ENCODE measurements at places on chromosomes 1 and 21. TPM values are rescaled to one million over a fixed set of nuclear protein-coding genes. Genes with fewer than 3 reads are reported as not detected.

Gene KRTAP19-4
- not detected for total RNA-seq

Gene GJB3
- total RNA-seq = 0.57 TPM

DNA sequence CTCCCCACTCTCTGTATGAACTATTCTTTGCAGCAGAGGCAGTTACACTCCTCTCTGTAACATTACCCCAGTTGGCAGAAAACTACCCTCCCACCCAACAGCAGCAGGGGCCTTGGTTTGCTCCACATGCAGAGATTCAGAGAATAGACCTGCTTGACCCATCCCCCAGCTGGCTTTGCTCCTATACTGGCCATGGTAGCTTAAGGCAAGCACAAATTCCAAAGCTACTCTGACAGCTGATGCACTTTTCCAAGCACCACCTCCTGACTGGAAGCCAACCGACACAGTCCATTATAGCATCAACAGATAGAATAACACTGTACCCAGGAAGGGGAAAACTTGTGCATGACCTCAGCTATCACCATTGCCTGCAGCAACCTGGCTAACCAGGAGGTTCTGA lies 846.5 kb upstream of the NCAM2 start:
- DNase-seq = no peak

GRCh38 chr1:200005165-200005564 lies 22.3 kb upstream of the NR5A2 start:
- peak; percentile 42 for DNase-seq

Gene RGS5
- total RNA-seq = 7.0 TPM

- peak; percentile 16 for DNase-seq
These were observed 1.7 kb upstream of the RASAL2 start for GRCh38 chr1:178091986-178092745.

DNA sequence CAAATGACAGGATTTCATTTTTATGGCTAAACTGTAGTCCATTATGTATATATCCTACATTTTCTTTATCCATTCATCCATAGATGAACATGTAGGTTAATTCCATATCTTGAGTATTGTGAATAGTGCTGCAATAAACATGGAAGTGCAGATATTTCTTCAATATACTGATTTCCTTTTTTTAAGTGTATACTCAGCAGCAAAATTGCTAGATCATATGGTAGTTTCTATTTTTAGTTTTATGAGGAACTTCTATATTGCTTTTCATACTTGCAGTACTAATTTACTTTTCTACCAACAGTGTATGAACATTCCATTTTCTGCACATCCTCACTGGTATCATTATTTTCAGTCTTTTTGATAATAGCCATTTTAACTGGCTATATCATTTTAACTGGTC lies 30.1 kb downstream of the OR10J5 start:
- no peak for DNase-seq

DNA sequence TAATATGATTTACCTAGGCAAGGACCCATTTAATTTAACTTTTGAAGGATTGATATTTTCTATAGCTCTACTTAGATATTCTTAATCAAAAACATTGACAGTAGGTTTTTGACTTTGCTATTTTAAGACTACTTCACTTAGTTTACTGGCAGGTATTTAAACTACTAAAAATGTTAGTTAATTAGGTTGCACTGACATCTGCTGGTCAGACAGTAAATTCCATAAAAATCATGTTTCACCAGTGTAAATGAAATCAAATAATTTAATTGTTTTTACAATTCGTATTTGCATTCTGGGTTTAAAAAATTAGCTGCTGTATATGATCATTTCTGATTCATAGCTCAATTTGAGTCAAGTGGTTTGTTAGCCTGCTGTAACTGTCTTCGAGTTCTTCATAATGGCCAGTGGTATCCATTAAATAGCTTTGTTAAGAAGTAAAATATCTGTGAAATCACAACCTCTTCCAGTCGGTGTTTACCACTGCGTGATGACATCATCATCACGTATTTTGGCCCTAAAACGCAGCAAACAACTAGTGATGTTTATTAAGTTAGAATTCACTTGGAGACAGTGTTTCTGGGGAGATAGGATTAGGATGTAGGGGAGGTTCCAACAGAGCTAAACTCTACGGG lies 26.2 kb downstream of the EXTL2 start:
- peak; percentile 55 for DNase-seq

GRCh38 chr1:243557866-243558265 lies 292.2 kb downstream of the AKT3 start:
- DNase-seq = no peak

Gene VWA1
- total RNA-seq = 0.12 TPM

DNA sequence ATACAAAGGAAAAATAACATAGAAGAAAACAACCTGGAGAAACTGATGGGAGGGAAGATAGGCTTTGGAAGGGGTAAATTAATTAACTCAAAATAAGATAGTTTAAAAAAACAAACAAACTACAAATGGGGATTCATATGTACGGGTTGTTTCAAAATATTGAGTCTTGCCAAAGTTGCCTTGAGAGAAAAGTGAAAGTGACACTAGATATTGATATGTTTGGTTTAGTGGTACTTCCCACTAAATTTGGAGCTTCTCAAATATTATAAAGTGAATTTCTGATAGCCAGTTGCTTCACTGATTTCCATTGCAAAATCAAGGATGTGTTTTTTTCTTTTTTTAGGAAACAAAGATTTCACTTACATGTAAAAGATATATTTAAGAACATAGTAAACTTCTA lies 149.5 kb upstream of the RUNX1 start:
- DNase-seq = no peak

DNA sequence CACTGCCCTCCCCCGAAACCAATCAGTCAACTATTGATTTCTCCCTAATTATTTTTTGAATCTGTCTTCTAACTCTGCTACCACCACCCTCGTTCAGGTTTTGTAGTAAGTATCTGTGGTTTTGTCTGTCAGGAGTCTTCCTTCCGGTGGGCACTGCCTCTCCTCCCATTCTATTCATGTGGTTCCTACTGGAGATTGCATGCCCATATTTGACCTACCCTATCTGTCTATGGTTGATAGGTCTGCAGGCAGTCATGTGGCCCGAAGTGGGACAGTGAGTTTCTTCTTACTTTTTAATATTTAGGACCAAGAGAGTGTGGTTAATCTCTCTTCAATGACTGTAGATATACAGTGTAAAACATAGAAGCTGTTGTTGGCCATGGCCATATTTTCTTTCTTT lies 17.8 kb upstream of the MAST2 start:
- no peak for DNase-seq

Gene ORC1
- total RNA-seq = 20.2 TPM

Gene RUNX3
- total RNA-seq = 0.17 TPM

DNA sequence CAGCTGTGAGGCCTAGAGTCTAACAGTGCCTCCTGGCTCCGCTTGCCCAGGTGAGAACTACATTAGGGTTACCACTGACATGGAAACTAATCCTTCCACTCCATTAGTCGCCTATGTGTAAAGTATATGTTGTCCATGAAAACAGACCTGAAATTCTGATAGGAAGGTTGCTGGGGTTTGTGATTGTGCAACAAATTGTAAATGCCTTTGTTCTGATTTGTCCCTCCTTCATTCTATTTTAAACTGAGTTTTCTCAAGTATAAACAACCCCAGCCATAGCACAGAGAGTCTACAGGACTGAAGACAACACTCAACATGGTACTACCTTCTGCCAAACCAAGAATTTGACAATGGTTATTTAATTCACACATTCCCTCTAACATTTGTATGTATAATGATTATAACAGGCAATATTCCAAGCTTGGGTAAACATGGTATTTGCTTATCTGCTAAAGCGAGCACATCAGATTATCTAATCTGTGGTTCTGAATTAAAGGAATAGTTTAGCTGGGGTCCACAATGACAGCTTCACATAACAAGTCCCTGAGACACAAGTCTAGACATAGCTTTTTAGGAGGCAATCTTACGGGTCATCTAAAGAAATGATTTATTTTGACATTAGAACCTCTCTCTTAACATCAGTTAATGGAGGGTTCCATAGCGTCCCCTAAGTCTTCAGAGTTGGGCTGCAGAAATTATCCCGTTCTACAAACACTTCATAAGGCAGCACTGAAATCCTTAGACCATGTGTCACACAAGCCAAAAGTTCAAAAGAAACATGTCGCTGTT lies 633.0 kb downstream of the SMYD3 start:
- DNase-seq = peak; percentile 29

Gene PYHIN1
- total RNA-seq = not detected

- no peak for DNase-seq
These were observed 142.9 kb upstream of the COL6A1 start for GRCh38 chr21:45838634-45839033.

DNA sequence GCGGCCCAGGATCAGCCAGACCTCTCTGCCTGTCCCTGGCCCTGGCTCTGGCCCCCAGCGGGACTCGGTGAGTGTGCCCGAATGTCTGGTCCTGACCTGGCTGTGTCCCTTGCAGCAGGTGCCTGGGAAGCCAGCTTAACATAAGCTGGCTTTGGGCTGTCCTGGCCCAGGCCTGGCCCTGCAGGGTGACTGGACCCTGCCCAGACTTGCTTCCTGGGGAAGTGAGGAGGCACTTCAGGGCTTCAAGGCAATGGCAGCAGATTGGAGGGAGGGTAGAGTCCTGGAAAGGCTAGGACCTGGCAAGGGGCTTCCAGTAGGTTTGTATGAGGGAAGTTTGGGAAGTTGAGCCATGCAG lies 16.4 kb downstream of the RPS6KA1 start:
- no peak for DNase-seq

GRCh38 chr1:159591981-159592380 lies 4.4 kb downstream of the APCS start:
- peak; percentile 51 for DNase-seq

- DNase-seq = no peak
These were observed 7.8 kb downstream of the UBIAD1 start for GRCh38 chr1:11280719-11281376.

Gene CTH
- 3.7 TPM for total RNA-seq

DNA sequence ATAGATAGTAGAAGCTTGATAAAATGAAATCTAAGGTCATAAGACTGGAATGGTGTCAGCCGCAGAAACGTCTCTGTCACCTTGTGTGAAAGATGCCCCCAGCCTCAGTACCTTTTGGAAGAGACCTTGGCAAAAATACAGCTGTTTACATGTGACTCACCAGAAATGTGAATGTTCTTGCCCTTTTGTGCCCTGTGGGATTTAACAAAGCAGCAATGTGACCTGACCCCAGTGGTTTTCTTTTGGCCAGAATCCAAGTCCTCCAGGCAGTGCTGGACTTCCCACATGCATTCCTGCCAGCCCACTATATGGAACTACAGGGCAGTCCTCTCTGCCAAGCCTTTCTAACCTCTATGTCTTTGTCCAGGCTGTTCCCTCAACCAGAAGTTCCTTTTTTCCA lies 27.2 kb upstream of the LRRC8C start:
- DNase-seq = peak; percentile 96

DNA sequence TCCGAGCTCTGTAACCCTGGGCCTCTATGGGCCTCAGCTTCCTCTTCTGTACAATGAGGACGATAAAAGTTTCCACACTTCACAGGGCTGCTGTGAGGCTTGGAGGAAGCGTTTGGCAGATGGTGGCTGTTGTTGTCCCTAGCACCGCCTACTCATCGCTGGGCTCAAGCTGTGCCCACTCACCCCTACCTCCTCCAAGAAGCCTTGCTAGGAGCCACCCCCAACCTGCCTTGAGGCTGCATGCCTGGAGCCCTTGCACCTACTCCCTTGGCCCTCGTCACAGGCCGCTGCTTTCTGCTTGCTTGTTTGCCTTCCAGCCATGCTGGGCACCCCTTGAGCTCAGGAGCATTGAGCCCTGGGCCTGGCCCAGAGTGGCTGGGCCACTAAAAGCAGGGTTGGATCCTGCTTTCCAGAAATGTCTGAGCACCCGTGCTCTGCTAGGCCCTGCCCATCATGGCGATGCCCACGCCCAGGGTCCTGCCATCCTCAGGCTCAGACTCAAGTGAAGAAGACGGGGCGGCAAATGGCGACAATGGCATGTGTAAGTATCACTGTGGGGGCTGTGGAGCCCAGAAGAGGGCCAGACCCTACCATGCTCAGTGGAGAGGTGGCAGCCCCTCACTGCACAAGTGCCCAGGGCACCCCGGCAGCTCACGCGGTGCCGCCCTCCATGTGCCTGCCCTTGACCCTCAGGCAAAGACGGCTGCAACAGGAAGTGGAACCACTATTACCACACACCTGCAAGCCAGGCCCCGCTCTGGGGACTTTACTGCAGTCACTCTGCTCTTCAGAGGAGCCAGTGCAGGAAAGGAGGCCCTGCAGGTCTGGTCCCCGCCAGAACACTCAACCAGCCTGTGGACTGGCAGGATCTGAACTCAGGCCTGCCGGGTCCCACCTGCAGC lies 9.5 kb downstream of the SH3BGRL3 start:
- no peak for DNase-seq

Gene SDF4
- total RNA-seq = 196 TPM

Gene OR2G6
- total RNA-seq = not detected

GRCh38 chr1:100879422-100879821 lies 15.2 kb downstream of the EXTL2 start:
- DNase-seq = no peak

Gene UQCRHL
- 1.4 TPM for total RNA-seq

GRCh38 chr1:156104065-156104810 lies 10.3 kb upstream of the LMNA start:
- DNase-seq = peak; percentile 92

DNA sequence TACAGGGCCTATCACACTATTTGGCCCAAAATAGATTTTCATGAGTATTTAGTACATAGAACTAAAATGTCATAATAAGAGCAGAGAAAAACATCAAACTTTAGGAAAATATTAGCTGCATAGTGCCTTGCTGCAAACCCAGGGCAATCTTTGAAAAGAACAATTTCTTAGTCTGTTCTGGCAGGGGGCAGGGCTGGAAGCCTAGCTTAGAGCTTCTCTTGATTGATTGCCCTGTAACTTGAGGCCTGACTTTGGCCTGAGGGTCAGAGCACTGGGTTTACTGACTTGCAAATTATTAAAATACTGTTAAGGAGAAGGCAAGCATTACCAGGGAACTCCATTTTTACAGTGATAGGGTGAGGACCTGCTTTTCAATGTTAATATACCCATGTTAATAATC lies 115.8 kb upstream of the SPAG17 start:
- DNase-seq = peak; percentile 7

GRCh38 chr1:67731322-67731721 lies 46.3 kb downstream of the GADD45A start:
- no peak for DNase-seq

Gene PCNX2
- total RNA-seq = 14.9 TPM

Gene IGSF9
- 0.25 TPM for total RNA-seq

DNA sequence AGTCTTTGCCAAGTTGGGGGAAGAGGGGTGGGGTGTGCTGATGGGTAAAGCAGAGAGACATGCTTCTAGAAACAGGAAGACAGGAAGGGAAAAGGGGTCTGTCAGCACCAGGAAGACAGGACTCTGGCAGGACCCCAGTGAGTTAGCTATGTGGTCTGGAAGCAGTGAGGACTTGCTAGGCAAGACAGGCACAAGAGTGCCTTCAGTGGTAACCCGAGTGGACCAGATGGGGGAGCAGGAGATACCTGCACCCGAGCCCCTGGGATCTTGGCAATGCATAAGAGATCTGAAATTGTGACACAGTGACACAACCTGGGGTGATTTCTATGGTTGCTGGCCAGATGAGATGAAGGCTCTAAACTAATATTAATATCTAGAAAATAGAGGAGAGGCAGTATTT lies 7.0 kb downstream of the TLR5 start:
- no peak for DNase-seq

DNA sequence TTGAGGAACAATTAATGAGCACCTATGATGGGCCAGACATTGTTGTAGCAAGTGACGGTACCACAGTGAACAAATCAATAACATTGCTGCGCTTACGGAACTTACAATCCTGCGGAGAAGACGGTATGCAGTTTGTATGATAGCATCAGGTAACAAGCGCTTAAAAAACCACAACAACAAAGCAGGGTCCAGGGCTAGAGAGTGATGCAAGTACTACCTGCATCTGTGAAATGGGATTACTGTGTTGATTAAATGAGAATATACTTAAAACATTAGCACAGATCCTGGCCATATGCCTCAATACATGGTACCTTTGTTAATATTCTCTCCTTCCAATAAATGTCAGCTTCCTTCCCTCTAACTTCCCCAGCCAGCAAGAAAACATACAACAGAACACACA lies 110.6 kb upstream of the ADAR start:
- DNase-seq = no peak
